Thymus (tissue), 14 donors: ENCODE measurements at places on chromosomes 11 and 22.

GRCh38 chr11:3181725-3182461 is 16.8 kb upstream of the OSBPL5 start:
- no peaks in the 10 kb centered on the region for H3K27me3 ChIP-seq
- no peak overlapping the region for H3K4me3 ChIP-seq
- H3K4me1 ChIP-seq: no peaks in the 10 kb centered on the region
- H3K36me3 ChIP-seq: no peaks in the 10 kb centered on the region

DNA sequence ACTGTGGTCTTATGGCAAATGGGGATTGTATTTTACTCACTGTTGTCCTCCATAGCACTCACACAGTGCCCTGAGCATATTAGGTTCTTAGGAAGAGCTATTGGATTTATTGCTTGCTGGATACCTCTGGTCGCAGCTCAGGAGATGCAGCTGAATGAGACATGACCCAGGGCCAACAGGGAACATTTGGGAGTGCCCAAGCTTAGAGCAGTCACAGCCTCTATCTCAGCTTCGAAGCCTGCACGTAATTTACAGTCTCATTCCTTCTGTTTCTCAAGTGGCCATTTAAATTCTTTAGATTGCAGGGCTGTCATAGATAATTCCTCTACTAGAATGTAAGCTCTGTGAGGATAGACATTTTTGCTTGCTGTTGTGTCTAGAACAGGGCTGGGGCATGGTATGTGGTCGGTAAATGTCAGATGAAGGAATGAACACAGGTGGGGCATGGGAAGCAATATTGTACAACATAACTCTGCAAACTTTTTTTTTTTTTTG is 192.8 kb downstream of the GRIK4 start:
- H3K4me3 ChIP-seq: no peak overlapping the region
- no peaks in the 10 kb centered on the region for H3K27me3 ChIP-seq
- DNase-seq: no peak
- no peak overlapping the region for H3K27ac ChIP-seq
- no peaks in the 10 kb centered on the region for H3K36me3 ChIP-seq

- no peak overlapping the region for H3K4me3 ChIP-seq
- peaks cover 12% of the 10 kb centered on the region for H3K4me1 ChIP-seq
- no peak for DNase-seq
- no peaks in the 10 kb centered on the region for H3K27me3 ChIP-seq
These were observed 93.1 kb downstream of the RPL27A start for GRCh38 chr11:8775734-8776133.

DNA sequence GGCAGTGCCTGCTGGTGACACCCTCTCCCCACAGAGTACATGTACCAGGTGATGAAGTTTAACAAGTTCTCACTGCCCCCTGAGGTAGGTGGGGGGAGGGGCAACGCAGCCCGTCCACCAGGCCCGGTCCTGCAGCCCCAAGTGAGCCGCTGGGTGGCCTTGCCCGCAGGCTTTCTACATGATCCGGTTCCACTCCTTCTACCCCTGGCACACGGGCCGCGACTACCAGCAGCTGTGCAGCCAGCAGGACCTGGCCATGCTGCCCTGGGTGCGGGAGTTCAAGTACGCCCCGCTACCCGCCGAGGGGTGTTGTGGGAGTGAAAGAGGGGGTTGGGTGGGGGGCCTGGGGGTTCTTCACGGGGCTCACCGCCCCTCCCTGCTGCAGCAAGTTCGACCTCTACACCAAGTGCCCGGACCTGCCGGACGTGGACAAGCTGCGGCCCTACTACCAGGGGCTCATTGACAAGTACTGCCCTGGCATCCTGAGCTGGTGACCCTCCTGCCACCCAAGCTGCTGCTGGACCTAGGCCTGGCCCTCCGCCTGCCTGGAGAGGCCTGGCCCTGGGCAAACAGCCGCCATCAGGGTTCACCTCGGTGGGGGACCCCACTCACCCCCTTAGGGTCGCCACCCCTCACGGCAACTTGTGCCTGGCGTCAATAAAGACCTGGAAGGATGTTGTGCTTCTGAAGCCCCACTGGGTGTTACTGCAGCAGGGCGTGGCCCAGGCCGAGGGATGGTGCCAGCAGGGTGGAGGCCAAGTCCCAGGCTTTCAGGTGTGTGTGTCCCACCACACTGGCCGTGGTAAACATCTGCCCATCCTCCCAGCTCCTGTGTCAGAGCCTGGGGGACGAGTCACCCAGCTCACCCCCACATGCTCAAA is 2.9 kb downstream of the MIOX start:
- no peak for DNase-seq
- H3K4me1 ChIP-seq: peaks cover 2% of the 10 kb centered on the region
- H3K4me3 ChIP-seq: no peak overlapping the region
- H3K27ac ChIP-seq: no peak overlapping the region

GRCh38 chr22:42745118-42745517 is 24.4 kb upstream of the A4GALT start:
- H3K4me3 ChIP-seq: no peak overlapping the region
- H3K36me3 ChIP-seq: no peaks in the 10 kb centered on the region
- H3K4me1 ChIP-seq: no peaks in the 10 kb centered on the region

- H3K27me3 ChIP-seq: no peaks in the 10 kb centered on the region
- peaks cover 2% of the 10 kb centered on the region for H3K36me3 ChIP-seq
- H3K4me1 ChIP-seq: no peaks in the 10 kb centered on the region
- no peak overlapping the region for H3K4me3 ChIP-seq
- H3K27ac ChIP-seq: no peak overlapping the region
These were observed 13.0 kb upstream of the CKAP5 start for GRCh38 chr11:46858920-46859546.

GRCh38 chr11:34621876-34622275 is 983 bp downstream of the EHF start:
- H3K27ac ChIP-seq: no peak overlapping the region
- H3K4me3 ChIP-seq: no peak overlapping the region
- no peak for DNase-seq
- no peaks in the 10 kb centered on the region for H3K4me1 ChIP-seq
- no peaks in the 10 kb centered on the region for H3K36me3 ChIP-seq

- no peaks in the 10 kb centered on the region for H3K36me3 ChIP-seq
- H3K4me3 ChIP-seq: no peak overlapping the region
- no peaks in the 10 kb centered on the region for H3K27me3 ChIP-seq
- H3K27ac ChIP-seq: no peak overlapping the region
- H3K4me1 ChIP-seq: no peaks in the 10 kb centered on the region
These were observed 30.4 kb downstream of the FADD start for GRCh38 chr11:70233511-70233934.

DNA sequence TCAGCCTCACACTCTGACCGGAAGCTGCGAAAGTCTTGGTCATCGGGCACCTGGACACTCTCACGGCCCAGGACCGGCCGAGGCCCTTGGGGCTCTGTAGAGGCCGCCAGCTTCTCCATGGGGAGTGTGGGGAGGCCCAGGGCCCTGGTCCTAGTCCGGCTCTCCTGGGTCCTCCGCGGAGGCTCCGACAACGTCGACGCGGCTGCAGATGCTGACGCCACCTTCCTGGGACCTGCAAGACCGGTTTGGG is 12.9 kb downstream of the STARD10 start:
- H3K4me1 ChIP-seq: peaks cover 10% of the 10 kb centered on the region
- H3K36me3 ChIP-seq: no peaks in the 10 kb centered on the region
- peak overlapping the region; percentile 27 for H3K4me3 ChIP-seq
- H3K27me3 ChIP-seq: peaks cover 2% of the 10 kb centered on the region
- H3K27ac ChIP-seq: no peak overlapping the region
- no peak for DNase-seq
